ENCODE measurements at places on chromosomes 5 and 9.

DNA sequence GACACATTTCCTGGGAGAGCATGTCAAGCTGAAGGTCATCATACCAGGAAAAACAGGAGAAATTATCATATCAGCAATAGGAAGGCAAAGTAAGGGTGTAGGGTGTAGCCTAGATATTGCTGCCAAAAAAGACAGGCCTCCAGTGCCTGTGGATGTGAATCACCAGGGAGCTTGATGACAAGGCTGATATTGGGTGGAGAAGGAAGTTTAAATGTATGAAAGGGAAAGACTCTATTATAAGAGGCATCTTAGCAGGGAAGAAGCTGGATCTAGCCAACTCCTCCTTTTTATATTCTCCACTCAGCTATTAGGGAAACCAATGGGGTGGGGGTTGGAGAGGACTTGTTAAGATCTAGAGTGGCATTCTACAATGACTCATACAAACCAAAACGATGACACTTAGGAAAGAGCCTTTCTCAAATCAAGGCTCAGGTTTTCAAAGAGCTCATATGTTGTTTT lies 13.4 kb upstream of the TXNDC8 start:
- DNase-seq: peak; percentile 41

DNA sequence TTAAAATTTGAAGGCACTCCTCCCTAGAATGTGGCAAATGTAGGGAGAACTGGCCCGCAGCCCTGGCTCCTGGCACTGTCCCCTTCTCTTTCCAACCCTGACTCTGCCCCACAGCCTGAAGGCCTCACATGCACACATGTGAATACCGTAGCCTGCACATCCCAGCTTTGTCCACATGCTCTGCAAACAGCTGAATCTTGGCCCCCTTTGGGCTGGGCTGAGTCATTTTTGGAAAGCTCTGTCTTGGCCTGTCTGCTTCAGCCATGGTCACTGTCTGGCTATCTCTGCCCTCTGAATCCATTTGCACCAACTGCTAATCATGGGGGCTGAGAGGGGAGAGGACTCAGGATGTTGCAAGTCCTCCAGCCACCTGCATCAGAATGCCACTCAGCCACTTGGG lies 22.1 kb upstream of the GALNT10 start:
- no peak for DNase-seq

- no peak for DNase-seq
Measured at GRCh38 chr5:41837793-41838192, 32.4 kb downstream of the OXCT1 start.

DNA sequence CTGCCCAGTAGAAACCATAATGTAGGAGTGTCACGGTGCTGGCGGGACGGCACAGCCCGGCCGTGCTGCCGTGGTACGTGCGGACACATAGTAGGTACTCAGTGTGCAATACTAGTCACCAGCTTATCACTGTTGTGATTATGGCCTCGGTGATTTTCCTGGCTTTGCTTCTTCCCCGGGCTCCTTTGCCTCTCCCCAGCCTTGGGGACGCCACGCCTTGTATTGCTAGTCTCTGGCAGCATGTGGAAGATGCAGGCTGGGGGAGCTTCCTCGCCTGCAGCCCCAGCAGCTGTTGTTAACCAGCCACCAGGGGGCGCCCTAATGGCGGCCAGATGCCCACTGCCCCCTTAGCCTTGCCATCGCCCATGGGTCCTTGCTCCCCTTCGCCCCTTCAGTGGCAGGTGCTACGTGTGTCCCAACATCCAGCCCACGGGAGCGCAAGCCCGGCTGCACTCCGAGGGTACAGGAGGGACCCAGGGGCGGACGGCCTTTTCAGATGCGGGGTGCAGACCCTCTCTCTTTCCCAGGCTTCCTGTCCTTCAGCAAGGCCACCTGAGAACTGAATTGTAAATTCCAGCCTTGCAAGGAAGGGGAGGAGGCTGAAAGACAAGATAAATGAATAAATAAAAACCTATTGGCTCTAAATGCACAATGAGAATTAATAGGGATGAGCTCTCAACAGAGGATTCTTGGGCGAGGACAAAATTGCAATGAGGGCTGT lies 8.0 kb downstream of the NTNG2 start:
- peak; percentile 26 for DNase-seq

GRCh38 chr5:106121972-106122605 lies 1548.6 kb downstream of the EFNA5 start:
- peak; percentile 4 for DNase-seq

DNA sequence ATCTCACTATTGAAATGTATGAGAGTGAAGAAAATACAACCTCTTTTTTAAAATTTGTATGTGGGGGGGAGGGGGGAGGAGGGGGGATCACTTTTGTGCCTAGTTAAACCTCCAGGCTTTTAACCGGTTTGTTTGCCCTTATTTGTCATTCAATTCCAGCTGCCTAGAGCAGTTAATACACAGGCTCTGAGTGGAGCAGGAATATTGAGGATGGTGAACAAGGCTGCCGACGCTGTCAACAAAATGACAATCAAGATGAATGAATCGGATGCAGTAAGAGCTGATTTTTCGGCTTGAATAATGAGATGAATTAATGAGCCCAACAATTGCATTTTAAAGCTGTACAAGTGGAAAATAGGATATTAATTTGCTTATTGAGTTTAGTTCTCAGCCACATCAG lies 28.7 kb upstream of the SNX24 start:
- no peak for DNase-seq

Measured in HFF-Myc (cell line).